ENCODE measurements at places on chromosomes 3 and 15.

DNA sequence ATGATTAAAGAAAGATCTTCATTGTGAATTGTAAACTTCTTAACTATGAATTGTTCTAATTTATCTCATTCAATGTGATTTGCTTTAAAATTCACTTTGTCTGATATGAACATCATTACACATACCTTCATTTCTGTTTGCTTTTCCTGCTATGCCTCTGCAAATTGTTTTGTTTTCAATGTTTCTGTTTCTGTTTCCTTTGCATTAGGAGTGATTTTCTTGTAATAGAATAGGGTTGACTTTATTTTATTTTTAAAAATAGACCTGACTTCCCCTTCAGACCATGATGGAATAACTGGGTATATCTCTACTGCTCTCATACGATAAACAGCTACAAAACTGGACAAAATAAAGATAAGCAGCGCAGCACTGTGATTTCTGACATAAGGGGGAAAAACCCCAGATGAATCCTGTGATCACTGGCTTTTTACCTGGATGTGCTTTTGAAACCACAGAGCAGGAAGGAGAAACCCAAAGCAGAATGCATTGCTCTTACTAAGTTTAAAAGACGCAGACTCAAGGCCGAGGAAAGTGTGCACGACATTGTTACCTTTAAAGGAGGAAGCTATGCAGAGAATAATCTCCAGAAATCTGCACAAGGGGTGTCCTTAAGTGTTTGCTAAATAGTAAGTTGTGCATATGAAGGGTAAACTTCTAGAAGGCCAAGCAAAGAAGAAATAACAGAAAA lies 420.2 kb downstream of the TBC1D5 start:
- DNase-seq = no peak

- no peak for DNase-seq
These were observed 34.3 kb downstream of the AMOTL2 start for GRCh38 chr3:134339913-134340312.

- no peak for DNase-seq
These were observed 297.5 kb upstream of the LYSMD4 start for GRCh38 chr15:100030586-100031229.

GRCh38 chr3:188646592-188646991 lies 492.6 kb downstream of the LPP start:
- DNase-seq = no peak

GRCh38 chr15:30941520-30941919 lies 37.8 kb downstream of the FAN1 start:
- no peak for DNase-seq

DNA sequence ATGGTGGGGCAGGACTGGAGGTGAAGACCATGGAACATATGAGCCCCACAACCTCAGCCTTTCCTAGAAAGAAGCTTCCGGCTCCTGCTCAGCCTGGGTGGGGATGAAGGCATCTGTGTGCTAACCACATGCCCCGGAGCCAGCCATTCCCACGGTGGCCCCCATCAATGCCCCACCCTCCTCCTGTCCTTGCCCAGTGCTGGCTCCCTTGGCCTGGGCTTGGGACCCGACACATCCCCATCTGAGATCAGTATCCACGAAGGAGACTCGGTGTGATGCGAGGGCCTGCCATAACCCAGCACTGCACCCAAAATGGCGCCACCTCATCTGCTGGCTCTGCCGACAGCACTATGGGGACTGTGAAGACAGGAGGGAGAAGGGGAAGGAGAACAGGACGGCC lies 16.5 kb upstream of the PLXND1 start:
- DNase-seq = no peak

DNA sequence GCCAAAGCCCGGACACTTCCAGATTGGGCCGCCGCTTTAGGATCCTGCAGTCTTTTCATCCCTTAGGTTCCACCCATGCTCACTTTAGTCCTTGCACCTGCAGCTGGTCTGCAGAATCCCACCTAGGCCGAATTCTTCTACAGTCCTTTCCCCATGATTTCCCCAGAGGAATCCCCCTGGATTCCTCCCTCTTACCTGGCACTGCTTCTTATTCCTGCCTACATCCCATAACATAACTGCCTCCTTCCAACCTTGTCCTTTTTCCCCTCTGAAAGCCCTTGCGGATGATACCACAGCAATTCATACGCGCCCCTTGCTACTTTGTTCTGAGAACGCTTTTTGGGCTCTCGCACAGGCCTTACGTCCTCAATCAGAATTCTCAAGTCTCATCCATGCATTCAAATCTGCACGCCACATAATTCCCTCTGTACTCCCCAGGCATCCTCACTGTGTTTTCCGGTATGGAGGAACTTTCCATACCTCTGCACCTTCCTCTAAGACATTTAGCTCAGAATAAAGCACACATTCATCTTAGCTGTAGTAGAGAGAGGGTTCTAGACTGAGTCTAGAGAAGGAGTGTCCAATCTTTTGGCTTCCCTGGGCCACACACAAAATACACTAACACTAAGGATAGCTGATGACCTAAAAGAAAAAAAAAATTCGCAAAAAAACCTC lies 619 bp downstream of the EIF2AK4 start:
- DNase-seq = no peak

DNA sequence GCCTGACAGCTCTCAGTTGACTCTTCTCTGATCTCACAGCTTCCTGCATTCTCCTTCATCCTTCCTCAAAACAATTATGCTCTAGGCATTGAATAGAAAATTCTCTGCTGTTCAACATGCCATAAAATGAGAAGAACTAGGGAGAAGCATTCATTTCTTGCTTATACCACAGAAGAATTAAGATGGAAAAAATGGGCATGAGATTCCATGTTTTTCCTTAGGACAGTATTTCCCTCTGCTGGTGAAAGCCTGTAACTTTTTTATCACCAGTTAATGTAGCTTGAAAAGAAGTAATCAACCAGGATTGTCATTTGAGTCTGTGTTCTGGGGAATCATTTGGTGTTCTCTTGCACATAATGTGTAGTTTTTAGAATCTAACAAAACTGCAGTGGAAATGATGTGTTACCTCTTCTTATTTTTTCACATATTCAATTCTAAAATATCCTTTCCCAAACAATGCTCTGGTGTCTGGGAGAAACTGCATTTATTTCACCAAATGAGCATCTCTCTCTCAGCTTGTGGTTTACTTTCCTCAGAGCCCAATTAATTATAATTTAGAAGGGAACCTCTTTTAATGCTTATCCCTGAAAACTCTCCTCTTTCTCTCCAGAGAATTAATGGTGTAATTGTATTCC lies 92.8 kb upstream of the DCBLD2 start:
- DNase-seq = no peak

GRCh38 chr3:128319741-128320141 lies 146.9 kb downstream of the DNAJB8 start:
- DNase-seq = no peak

GRCh38 chr3:180267202-180267843 lies 230.6 kb upstream of the PEX5L start:
- DNase-seq = no peak

- DNase-seq = no peak
These were observed 30.4 kb downstream of the LSM3 start for GRCh38 chr3:14208977-14209394.

DNA sequence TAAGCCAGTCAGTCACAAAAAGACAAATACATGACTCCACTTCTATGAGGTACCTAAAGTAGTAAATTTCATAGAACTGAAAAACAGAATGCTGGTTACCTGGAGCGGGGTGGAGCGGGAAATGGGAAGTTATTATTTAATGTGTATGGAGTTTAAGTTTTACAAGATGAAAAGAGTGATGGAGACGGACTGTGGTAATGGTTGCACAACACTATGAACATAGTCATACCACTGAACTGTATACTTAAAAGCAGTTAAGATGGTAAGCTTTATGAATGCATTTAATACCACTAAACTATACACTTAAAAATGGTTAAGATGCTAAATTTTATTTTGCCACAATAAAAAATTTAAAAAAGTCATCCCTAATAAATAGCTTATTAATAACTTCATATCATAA lies 23.2 kb downstream of the SFMBT1 start:
- DNase-seq = no peak

DNA sequence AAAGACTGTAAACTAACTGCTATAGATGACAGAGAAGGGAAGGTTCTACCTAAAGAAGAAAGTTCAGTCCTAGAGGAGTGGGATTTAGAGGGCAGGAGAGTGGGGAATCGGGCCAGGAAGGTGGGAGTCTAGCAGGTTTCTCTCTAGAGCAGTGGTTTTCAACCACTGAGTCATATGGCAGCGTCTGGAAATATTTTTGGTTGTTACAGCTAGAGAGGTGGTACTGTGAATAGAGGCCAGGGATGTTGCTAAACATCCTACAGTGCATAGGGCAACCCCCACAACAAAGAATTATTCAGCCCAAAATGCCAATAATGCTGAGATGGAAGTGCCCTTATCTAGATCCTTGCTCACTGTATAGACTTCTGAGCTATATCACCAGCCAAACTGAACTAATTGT lies 28.7 kb downstream of the ATP1B3 start:
- no peak for DNase-seq

DNA sequence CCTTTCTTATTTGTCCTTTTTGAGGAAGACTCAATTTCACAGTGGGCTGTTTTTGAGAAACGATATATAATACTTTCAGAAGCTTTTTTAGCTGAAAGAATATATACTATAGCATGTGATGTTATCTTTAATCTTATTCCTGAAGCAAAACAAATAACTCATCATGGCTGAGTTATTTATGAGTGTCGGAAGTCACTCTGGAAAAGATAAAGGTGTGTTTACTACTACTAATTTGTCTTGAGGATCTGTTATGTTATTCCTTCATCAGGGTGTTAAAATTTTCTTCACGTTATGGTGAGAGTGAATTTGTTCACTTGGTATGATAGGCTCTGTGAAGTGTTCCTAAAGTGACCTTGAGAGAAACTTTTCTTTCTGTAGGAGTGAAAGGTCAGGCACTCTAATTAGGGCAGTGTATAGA lies 4.7 kb downstream of the TCF12 start:
- DNase-seq = no peak

DNA sequence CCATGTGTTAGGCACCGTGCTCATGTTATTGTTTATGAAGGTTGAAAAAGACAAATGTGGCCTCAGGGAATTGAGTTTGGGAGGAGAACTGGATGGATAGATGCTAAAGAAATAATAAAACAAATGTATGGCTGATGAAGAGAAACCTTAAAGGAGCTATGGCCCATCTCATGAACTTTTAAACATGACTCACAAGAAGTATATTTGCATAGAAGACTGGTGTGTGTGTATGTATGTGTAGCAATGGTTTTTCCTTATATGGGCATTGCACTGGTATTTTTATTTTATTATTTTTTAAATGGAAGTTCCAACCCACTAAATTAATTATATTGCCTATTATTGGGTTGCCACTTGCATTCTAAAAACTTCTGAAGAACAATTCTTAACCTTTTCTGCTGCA lies 31.1 kb downstream of the CACNA2D3 start:
- no peak for DNase-seq

DNA sequence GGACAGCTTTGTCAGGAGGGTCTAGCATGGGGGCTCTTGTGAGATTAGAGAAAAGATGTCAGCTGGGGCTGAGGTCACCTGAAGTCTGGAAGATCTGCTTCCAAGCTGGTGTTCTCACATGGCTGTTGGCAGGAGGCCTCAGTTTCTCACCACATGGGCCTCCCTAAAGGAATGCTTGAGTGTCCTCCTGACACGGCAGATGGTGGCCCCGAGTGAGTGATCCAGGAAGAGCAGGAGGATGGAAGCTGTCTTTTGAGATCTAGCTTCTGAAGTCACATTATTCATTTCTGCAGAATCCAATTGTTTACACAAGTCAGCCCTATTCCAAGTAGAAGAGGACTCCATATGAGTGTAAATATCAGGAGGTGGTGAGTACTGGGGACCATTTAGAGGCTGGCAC lies 344.0 kb upstream of the PROK2 start:
- DNase-seq = no peak

DNA sequence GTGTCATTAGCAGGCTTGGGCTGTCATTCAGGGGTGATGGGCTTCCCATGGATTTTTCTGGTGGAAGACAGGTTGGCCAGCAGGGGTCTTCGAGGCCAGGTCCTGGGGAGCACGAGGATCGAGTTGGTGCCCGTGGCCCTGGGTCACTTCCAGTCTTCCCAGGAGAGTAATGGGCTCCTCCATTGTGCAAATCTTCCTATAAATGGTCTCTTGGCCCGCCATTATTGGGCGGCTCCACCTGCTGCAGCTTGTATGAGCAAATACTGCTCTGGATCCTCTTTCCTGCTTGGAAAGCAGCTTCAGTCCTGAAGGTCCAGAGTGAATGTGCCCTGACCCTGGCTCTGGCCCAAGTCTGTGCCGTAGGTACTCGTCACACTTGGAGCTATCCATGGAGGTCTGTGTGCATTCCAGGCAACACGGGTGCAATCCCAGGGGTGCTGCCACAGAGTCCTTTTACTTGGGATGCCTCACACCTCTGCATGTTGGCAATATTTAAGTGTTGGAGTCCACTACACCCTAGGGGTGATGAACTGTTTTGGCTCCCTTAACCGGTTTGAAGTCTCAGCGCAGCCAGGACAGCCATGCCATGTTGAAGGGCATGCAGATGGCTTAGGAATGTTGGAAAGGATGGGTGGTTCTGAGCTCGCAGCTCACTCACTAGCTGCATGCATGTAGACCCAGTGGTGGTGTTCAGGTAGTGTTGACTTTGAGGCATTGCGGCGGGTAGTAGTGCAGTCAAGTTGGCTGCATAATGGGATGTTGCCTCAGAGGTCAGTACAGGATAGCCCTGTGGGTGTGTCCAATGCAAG lies 97.6 kb downstream of the SNRPN start:
- DNase-seq = no peak

GRCh38 chr3:30186741-30187219 lies 419.6 kb upstream of the TGFBR2 start:
- no peak for DNase-seq

DNA sequence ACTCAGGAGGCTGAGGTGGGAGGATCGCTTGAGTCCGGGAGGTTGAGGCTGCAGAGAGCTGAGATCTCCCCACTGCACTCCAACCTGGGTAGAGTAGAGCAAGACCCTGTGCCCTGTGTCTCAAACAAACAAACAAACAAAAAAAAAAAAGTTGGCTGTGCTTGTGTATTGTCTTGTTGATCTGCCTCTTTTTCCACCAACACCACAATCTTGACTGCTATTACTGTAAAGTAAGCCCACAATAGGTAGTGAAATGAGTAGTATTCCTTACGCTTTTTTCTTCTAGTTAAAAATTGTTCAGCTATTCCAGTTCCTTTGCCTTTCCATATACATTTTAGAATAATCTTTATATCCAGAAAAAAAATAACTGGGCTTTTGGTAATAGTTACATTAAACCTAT lies 35.5 kb downstream of the PTH1R start:
- DNase-seq = no peak

DNA sequence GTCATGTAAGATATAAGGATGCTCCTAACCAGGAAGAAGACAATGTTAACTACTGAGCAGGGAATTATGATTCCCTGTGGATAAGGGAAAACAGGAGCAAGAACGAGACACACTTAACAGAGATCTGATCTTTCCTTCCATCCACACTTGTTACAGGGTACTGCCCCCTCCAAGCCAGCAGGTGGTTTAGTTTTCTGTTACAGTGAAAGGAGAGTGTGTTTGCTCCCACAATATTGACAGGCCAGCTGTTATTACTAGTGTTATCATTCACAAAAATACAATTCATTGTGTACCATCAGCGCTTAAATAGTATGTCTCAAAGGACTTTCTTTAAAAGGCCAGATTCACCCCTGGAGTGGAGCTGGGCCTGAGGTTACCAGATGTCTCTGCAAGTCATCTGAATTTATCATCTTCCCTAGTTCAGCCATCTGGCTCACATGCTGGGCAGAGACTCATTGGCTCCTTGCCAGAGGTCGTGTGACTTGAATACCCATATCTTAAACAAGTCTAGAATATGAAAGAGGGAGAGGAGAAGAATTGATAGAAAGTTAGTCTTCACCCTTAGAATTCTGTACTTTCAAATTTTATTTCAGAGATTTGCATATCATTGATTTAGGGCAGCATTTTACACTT lies 16.8 kb upstream of the FMN1 start:
- no peak for DNase-seq

Data from SIG-M5 (cell line).